Mesenchymal stem cell (in vitro differentiated cells and primary cell): ENCODE measurements at places on chromosomes 2 and 18.

- DNase-seq = peak; percentile 42
Observed at GRCh38 chr18:38009320-38009719, 443.7 kb upstream of the CELF4 start.

DNA sequence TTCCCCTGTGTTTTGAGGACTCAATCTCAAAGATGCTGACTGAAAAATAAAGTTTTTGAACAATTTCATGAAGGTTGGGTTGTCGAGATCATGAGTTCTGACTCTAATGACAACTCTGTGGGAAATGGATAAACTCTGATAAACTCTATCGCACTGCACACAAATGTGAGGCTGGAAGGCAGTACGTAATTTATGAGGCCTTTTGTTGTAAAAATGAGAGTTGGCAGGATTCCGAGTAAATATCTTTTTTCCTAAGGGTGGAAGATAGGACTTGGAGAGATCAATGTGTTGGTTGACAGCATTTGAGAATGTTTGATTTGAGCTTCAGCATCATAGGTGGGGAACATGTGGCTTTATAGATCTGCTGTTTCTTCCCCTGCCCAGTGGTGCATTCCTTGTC, 90.4 kb downstream of the SPTBN1 start:
- DNase-seq = no peak

DNA sequence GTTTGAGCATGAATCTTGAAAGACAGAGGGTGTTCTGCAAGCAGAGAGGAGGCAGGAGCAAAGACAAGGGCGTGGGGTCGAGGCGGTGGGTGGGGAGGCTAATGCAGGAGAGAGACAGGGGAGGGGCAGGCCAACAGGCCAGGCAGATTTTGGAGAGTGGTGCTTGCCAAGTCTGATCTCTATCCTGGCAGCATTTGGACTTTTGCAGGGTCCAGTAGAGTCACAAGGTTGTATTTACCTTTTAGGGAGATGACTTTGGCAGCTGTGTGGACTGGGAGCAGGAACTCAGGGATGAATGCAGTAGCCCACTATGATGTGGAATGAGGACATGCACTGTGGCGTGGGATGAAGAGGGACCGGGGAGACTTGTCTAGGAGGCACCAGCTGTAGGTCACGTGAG, 15.7 kb upstream of the CEP192 start:
- no peak for DNase-seq

- DNase-seq = no peak
Observed at GRCh38 chr18:50281972-50282520, 723 bp upstream of the MBD1 start.

DNA sequence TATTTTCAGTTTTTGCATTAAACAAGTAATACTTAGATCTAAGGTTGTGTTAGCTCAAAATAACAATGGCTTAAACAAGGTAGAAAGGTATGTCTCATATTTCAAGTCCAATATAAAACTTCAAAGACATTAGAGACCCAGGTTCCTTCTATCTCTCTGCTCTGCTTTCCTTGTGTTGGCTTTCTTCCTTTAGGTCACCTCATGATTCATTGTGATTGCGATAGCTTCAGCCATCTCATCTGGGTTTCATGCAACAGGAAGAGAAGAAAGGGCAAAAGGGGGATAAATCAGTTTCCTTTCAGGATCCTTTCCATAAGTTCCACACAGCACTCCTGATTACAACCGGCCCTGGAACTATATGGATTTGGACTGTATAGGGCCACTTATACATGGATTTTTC, 16.0 kb upstream of the TBR1 start:
- DNase-seq = peak; percentile 18

GRCh38 chr2:98764499-98764898, 33.6 kb upstream of the MGAT4A start:
- no peak for DNase-seq

- DNase-seq = peak; percentile 94
Observed at GRCh38 chr2:226524381-226524843, 275.2 kb downstream of the IRS1 start.
